Activated T-cell treated with anti-CD3 and anti-CD28 coated beads, Interleukin-2, amount 50 U/mL, for 72 hours (primary cell): ENCODE measurements at places on chromosomes 1 and 21. TPM values are rescaled to one million over a fixed set of nuclear protein-coding genes. Genes with fewer than 3 reads are reported as not detected.

DNA sequence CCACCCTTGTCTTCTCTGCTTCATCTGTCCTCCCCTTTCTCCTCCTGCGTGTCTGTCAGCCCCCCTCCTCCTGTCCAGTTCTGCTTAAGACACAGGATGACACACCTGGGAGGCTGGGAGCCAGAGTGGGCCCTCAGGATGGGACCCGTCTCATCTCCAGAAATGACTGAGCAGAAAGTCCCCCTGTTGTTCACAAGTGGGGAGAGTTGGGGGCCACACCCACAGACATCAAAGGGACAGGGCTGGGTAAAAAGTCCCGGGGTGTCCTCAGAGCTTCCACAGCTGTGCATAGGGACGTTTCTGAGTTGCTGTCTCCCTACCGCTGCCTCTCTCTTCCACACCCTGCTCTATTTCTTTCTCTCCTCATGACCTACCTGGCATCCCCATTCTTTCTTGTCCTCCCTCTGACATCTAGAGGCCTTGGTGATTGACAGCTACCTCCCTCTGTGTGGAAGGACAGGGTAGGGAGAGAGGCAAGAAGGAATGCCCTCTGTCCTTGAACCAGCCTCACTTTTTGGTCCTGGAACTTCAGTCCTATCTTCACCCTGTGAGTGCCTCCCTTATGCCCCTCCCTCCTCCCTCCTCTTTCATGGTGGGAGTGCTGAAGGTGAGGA lies 19.5 kb upstream of the SH2D2A start:
- H3K36me3 ChIP-seq, result no peaks in the 10 kb centered on the region
- peaks cover 36% of the 10 kb centered on the region for H3K27me3 ChIP-seq
- peak overlapping the region; percentile 56 for H3K4me3 ChIP-seq
- H3K27ac ChIP-seq, result peak overlapping the region; percentile 35
- peaks cover 61% of the 10 kb centered on the region for H3K4me1 ChIP-seq
- peak; percentile 77 for DNase-seq

GRCh38 chr1:80961464-80962190 lies 839.1 kb upstream of the ADGRL2 start:
- no peak overlapping the region for H3K27ac ChIP-seq
- DNase-seq, result no peak
- H3K27me3 ChIP-seq, result no peaks in the 10 kb centered on the region
- no peaks in the 10 kb centered on the region for H3K4me1 ChIP-seq
- peaks cover 1% of the 10 kb centered on the region for H3K36me3 ChIP-seq

GRCh38 chr1:112794654-112795239 lies 79.6 kb upstream of the PPM1J start:
- H3K4me1 ChIP-seq, result no peaks in the 10 kb centered on the region
- no peak overlapping the region for H3K4me3 ChIP-seq
- H3K27me3 ChIP-seq, result peaks cover 3% of the 10 kb centered on the region
- no peak for DNase-seq
- H3K36me3 ChIP-seq, result no peaks in the 10 kb centered on the region
- no peak overlapping the region for H3K27ac ChIP-seq

GRCh38 chr21:44263768-44264167 lies 2.1 kb upstream of the DNMT3L start:
- H3K27me3 ChIP-seq, result no peaks in the 10 kb centered on the region
- no peaks in the 10 kb centered on the region for H3K4me1 ChIP-seq
- H3K4me3 ChIP-seq, result no peak overlapping the region
- no peaks in the 10 kb centered on the region for H3K36me3 ChIP-seq
- no peak for DNase-seq

GRCh38 chr1:153991151-153991630 lies 629 bp downstream of the RPS27 start:
- H3K27me3 ChIP-seq, result no peaks in the 10 kb centered on the region
- peak overlapping the region; percentile 100 for H3K4me3 ChIP-seq
- no peak for DNase-seq
- peaks cover 58% of the 10 kb centered on the region for H3K4me1 ChIP-seq
- peak overlapping the region; percentile 99 for H3K27ac ChIP-seq

DNA sequence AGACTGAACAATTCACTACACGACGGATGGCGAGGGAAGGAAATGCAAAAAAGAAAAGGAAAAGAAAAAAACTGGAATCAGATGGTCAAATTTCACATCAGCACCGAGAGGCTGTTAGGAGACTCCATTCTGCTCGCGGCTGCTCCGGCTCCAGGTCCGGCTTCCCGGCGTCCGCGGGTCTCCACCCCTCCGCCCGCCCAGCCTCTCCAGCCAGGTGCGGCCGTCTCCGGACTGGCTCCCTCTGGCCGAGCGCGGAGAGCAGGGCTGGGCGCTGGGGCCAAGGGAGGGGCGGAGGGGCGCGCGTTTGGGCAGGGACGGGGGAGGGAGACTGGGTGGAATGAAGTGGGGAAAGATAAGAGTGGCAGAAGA lies 332 bp downstream of the KCNJ6 start:
- peak overlapping the region; percentile 3 for H3K4me3 ChIP-seq
- peaks cover 13% of the 10 kb centered on the region for H3K4me1 ChIP-seq
- H3K36me3 ChIP-seq, result peaks cover 3% of the 10 kb centered on the region

- no peaks in the 10 kb centered on the region for H3K36me3 ChIP-seq
- no peak overlapping the region for H3K4me3 ChIP-seq
- no peaks in the 10 kb centered on the region for H3K4me1 ChIP-seq
- H3K27me3 ChIP-seq, result no peaks in the 10 kb centered on the region
These were observed 13.1 kb upstream of the L1TD1 start for GRCh38 chr1:62181532-62181931.

DNA sequence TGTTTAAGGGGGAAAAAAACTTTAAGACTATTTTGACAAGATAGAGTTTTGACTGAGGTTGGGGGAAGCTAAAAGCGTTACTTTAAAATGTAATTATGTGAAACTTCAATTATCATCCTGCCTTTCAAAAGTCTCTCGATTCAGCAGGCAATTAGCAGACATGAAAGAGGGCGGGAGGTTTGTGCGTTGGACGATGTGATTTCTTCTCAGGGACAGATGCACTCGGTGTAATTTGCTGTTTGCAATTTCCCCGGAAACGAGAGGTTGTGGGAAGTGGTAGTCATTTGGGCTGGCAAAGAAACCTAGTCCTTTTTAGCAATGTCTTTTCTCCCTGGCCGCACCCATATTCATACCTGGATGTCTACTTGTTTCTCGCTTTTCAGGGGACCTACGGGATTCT lies 27.1 kb downstream of the KAZN start:
- H3K36me3 ChIP-seq, result no peaks in the 10 kb centered on the region
- DNase-seq, result no peak
- H3K4me3 ChIP-seq, result no peak overlapping the region
- H3K4me1 ChIP-seq, result no peaks in the 10 kb centered on the region
- H3K27me3 ChIP-seq, result no peaks in the 10 kb centered on the region

DNA sequence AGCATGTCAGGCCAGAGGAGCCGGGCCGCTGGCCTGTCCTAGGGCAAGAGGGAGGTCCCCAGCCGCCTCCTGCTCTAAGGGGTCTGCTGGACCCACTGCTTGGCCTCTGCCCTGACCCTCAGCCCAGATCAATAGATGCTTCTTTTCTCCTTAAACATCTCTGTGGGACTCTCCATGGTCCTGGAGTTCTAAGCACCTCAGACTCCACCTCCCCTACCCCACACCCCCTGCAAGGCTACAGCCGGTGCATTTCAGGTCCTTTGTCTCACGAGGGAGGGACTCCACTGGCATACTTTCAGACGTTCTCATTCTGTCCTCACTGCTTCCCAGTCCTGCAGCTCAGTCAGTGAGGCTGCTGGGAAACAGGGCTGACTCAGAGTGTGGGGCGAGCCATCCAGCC lies 11.0 kb downstream of the CNTN2 start:
- no peaks in the 10 kb centered on the region for H3K36me3 ChIP-seq
- no peaks in the 10 kb centered on the region for H3K27me3 ChIP-seq
- H3K27ac ChIP-seq, result no peak overlapping the region
- no peak overlapping the region for H3K4me3 ChIP-seq
- H3K4me1 ChIP-seq, result no peaks in the 10 kb centered on the region

DNA sequence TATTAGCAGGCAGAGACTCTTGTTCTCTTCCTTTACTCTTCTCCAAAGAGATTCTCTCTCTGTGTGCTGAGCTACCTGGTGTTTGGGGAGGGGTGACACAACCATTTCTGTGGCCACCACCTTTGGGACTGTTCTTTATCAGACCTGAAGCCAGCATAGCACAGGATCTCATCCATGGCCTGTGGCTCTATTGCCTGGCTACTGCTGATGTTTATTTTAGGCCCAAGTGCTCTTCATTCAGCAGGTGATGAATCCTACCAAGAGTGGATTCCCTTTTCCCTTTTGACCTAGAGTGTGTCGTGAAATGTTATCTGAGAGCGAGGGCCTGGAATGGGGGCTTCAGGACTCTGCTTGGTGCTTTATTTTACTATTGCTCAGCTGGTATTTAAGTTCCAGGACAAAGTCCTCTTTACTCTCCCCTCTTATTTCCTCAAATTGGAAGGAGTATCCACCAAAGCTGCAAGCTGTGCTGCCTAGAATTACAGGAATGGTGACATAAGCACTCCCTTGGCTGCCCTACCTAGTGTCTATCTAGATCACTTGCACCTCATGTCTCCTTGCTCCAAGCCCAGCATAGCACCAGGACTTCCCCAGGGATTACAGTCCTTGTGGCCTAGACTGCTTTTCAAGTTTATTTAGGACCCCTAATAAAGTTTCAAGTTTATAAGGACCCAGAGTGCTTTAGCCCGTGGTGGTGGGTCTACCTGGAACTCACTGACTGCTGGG lies 94.7 kb upstream of the GPR52 start:
- H3K4me1 ChIP-seq, result no peaks in the 10 kb centered on the region
- no peak for DNase-seq
- H3K27me3 ChIP-seq, result no peaks in the 10 kb centered on the region
- no peak overlapping the region for H3K4me3 ChIP-seq
- H3K27ac ChIP-seq, result no peak overlapping the region

GRCh38 chr1:50109647-50110075 lies 941 bp downstream of the ELAVL4 start:
- DNase-seq, result no peak
- peaks cover 20% of the 10 kb centered on the region for H3K4me1 ChIP-seq
- H3K36me3 ChIP-seq, result no peaks in the 10 kb centered on the region

GRCh38 chr1:19387045-19387467 lies 74.9 kb downstream of the SLC66A1 start:
- peak overlapping the region; percentile 25 for H3K27ac ChIP-seq
- peaks cover 6% of the 10 kb centered on the region for H3K36me3 ChIP-seq
- DNase-seq, result no peak
- peaks cover 45% of the 10 kb centered on the region for H3K4me1 ChIP-seq
- no peaks in the 10 kb centered on the region for H3K27me3 ChIP-seq

- peaks cover 44% of the 10 kb centered on the region for H3K4me1 ChIP-seq
- peaks cover 9% of the 10 kb centered on the region for H3K36me3 ChIP-seq
- DNase-seq, result no peak
- H3K27me3 ChIP-seq, result no peaks in the 10 kb centered on the region
- H3K27ac ChIP-seq, result no peak overlapping the region
These were observed 13.4 kb downstream of the TMEM63A start for GRCh38 chr1:225868631-225869330.

DNA sequence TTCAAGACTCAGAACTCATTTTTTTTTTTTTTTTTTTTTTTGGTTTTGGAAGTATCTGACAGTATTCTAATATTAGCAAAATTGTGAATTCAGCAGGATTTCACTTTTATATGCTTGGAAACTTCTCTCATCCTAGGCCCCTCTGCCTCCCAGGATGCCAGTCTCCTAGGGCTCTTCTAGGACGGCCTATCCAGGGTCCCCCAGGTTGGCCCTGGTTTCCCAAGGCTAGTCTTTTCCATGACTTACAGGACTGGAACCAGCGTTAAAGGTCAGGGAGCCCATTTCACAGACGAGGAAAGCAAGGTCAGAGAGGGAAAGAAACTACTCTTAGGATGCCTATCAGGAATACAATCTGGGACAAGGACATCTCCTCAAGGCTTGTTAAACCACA lies 412.5 kb downstream of the PTPRU start:
- peaks cover 12% of the 10 kb centered on the region for H3K27me3 ChIP-seq
- no peak for DNase-seq
- H3K4me1 ChIP-seq, result no peaks in the 10 kb centered on the region
- no peak overlapping the region for H3K4me3 ChIP-seq

- no peaks in the 10 kb centered on the region for H3K27me3 ChIP-seq
- H3K4me3 ChIP-seq, result no peak overlapping the region
- H3K27ac ChIP-seq, result no peak overlapping the region
- H3K4me1 ChIP-seq, result peaks cover 7% of the 10 kb centered on the region
These were observed 26.0 kb downstream of the SDE2 start for GRCh38 chr1:225973158-225973557.

DNA sequence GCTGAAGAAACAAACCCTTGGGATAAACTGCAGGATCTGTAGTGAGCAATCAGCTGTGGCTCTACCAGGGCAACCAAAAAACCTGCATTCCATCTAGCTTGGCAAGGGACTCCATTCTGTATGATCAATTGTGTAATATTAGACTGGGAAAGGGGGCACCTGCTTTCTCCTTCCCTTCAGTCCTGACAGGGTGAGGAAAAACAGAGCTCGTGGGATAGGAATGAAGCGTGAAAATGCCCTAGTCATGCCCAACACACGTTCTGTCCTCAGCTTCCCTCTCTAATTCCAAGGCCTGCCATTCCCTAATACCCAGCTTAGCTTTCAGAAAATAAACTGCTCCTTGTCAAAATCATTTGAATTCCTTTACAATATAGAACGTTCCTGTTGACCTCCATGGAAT lies 442.3 kb downstream of the PLPP3 start:
- no peak overlapping the region for H3K27ac ChIP-seq
- no peak overlapping the region for H3K4me3 ChIP-seq
- no peak for DNase-seq
- no peaks in the 10 kb centered on the region for H3K27me3 ChIP-seq
- H3K36me3 ChIP-seq, result no peaks in the 10 kb centered on the region

DNA sequence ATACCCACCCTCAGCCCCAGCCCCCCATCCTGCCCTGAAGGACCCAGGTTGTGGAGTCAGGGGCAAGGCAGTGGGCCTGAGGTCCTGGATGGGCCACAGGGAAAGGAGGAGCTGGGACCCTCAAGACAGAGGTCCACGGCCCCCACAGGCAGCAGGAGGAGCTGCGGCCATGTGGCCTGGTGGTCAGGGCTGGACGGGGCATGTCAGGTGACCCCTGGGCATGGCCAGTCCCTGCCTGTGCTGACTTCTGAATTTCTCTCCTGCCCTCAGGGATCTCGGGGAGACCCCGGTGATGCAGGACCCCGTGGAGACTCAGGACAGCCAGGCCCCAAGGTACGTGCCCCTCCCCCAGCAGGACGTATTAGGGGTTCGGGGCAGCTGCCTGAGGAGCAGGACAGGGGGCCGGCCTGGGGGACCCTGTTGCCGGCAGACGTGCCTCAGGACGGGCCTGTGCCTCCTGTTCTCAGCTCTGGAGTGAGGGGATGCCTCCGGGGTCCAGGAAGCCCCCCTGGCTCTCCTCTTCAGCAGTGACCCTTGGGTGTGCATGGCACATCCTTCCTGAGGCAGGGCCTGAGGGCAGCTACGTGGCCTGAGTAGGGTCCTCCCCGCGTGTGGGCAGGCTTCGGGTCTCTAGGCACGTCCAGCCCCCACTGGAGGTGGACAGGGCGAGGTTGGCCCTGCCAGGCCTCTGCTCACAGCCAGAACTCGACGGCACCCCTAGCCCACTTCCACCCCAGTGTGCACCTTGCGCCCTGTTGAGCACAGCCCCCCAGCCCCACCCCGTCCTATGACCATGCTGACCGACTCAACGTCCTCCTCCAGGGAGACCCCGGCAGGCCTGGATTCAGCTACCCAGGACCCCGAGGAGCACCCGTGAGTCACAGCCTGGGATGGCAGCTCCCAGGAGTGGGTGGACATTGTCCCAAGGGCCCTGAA lies 23.6 kb downstream of the COL6A2 start:
- no peak for DNase-seq
- H3K4me3 ChIP-seq, result no peak overlapping the region
- H3K27ac ChIP-seq, result no peak overlapping the region
- H3K4me1 ChIP-seq, result no peaks in the 10 kb centered on the region
- H3K27me3 ChIP-seq, result no peaks in the 10 kb centered on the region
- no peaks in the 10 kb centered on the region for H3K36me3 ChIP-seq

Gene DIRAS3
- 0.72 TPM for total RNA-seq

Gene LRRC38
- total RNA-seq, result not detected

Gene AZIN2
- total RNA-seq, result 2.5 TPM

Gene ACKR1
- not detected for total RNA-seq

Gene NHLH1
- 0.60 TPM for total RNA-seq

Gene FAM131C
- 0.32 TPM for total RNA-seq

Gene ZNF687
- total RNA-seq, result 39.9 TPM

Gene RUNX3
- total RNA-seq, result 298 TPM

Gene RCAN3
- 103 TPM for total RNA-seq
